Large intestine (tissue), 12 donors: ENCODE measurements at places on chromosomes 12 and 14. TPM values are rescaled to one million over a fixed set of nuclear protein-coding genes. Genes with fewer than 3 reads are reported as not detected.
A peak's percentile ranks its signal among the peaks of the same experiment; 100 is the strongest.

The MAP3K9 gene
- polyA plus RNA-seq = 3.7 TPM

The PPP1R1A gene
- polyA plus RNA-seq = 17.2 TPM

The A2M gene
- polyA plus RNA-seq = 74.4 TPM

The IRAK3 gene
- 3.4 TPM for polyA plus RNA-seq

- no peak overlapping the region for H3K4me3 ChIP-seq
- H3K4me1 ChIP-seq = no peaks in the 10 kb centered on the region
- no peak overlapping the region for H3K27ac ChIP-seq
- no peaks in the 10 kb centered on the region for H3K36me3 ChIP-seq
These were observed 168.2 kb upstream of the BCL2L14 start for GRCh38 chr12:11902525-11902875.

DNA sequence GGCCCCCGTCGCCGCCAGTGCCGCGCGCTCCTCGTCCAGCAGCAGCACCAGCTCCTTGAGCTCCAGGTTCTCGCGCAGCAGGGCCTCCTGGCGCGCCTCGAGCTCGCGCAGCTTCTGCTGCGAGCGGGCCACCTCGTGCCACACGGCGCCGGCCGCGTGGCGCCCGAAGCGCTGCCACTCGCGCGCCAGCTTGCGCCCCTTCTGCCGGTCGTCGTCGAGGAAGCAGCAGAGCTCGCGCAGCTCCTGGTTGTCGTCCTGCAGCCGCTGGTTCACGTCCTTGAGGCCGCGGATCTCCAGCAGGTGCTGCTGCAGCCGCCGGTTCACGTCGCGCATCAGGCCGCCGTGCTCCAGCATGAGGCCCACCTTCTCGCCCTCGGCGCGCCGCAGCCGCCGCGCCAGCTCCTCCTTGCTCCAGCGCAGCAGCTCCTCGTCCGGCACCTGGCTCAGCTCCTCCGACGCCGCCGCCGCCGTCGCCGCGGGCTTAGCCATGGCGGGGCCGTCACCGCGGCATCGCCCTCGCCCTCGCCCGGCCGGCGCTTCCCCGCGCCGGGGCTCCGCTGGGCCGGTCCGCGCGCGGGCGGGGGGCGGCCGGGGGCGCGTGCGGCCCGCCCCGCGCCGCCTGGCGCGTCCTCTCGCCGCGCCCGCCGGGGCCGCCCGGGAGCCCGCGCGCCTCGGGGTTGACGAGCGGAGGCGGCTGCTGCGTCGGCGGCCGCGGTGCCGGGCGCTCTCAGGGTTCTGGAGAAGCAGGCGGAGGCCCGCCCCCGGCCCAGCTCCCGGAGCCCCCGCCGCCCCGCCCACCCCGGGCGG, at the start of gene CCDC85C:
Gene CCDC85C (minus strand): TSS at position 737 of the 807 bp plus-strand sequence. CDS start 248 bp downstream, at position 489.
- H3K4me3 ChIP-seq = peak within 1 kb of the TSS; percentile 83
- no peak for DNase-seq
- peaks cover 4% of the 10 kb centered on the region for H3K27me3 ChIP-seq
- peaks cover 48% of the 10 kb centered on the region for H3K4me1 ChIP-seq
- peak within 1 kb of the TSS; percentile 89 for H3K27ac ChIP-seq

GRCh38 chr12:13454991-13455777, 258.7 kb downstream of the EMP1 start:
- H3K27me3 ChIP-seq = peaks cover 5% of the 10 kb centered on the region
- no peak overlapping the region for H3K4me3 ChIP-seq
- DNase-seq = no peak
- H3K36me3 ChIP-seq = no peaks in the 10 kb centered on the region

DNA sequence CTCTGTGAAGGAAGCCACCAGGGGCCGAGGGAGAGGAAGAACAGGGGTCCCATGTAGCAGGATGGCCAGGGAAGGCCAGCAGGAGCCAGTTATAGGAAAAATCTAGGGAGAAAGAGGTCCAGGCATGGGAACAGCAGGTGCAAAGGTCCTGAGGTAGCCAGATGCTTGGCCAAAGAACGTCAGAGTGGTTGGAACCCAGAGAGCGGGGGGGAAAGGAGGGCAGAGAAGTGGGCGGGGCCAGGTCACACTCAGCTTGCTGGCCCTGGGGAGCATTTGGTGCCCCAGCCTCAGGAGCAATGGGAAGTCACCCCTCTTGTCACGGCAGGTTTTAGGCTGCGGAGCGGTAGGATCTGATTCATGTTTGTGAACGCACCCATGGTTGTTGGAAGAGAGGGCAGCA, 180.5 kb downstream of the PHETA1 start:
- H3K27ac ChIP-seq = no peak overlapping the region
- no peak overlapping the region for H3K4me3 ChIP-seq
- DNase-seq = no peak

DNA sequence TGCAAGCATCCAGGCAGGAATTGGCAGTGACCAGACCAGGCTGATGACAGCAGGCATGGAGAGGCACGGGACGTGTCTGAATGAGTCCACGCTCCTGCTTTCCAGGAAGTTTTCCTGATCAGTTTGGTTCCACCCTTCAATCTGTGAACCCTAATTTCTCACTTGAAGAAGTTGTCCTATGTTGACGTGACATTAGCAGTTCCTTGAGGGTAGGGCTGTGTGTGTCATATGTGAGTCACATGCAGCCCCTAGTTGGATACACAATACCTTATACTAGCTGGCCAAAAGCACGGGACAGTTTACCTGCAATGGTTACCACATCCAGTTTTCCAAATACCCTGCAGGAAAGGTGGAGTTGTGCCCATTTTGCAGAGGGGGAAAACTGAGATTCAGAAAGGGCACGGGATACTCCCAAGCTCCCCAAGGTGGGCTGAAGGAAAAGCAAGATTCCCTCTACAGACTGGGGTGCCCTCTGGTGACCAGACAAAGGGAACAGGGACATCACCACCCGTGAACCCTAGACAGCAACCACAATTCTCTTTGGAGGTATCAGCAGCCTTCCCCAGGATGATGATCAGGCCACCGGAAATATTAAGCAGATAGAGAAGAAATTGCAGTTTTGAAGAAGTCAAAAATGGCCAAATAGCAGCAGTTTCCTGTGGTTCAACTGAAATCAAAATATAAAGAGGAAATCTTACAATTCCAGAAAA, 194.5 kb downstream of the PHETA1 start:
- no peak overlapping the region for H3K27ac ChIP-seq
- DNase-seq = no peak
- H3K4me3 ChIP-seq = no peak overlapping the region

The SERPINA12 gene
- polyA plus RNA-seq = not detected

GRCh38 chr12:93325855-93326254, 51.9 kb upstream of the NUDT4 start:
- no peak overlapping the region for H3K4me3 ChIP-seq
- no peaks in the 10 kb centered on the region for H3K27me3 ChIP-seq
- H3K27ac ChIP-seq = no peak overlapping the region
- H3K4me1 ChIP-seq = no peaks in the 10 kb centered on the region

- H3K27me3 ChIP-seq = no peaks in the 10 kb centered on the region
- no peaks in the 10 kb centered on the region for H3K4me1 ChIP-seq
- no peak overlapping the region for H3K27ac ChIP-seq
- H3K36me3 ChIP-seq = peaks cover 2% of the 10 kb centered on the region
These were observed 16.7 kb downstream of the SPPL3 start for GRCh38 chr12:120887253-120888043.

DNA sequence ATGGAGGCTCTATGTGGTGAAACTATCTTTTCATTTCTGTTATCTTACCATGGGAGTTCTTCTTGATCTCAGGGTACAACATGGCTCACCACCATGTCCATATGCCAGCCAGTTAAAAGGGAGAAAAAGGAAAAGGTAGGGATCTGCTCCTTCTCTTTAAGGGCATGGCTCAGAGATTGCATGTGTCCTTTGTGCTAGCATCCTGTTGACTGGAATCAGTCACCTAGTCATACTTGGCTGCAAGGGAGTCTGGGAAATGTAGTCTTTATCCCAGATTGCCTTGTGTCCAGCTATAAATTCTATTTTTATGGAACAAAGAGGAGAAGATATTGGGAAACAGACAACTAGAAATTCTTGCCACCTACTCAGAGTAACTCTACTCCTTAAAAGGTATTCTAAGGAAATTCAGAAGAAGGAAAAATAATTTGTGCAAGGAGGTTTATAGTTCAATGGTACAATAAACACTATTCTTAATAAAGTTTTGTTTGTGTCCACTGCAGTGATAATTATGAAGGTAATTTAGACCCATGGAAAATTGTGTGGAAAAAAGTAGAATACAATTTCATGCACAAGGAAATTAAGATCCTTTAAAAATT, 86.4 kb upstream of the RPH3A start:
- H3K4me1 ChIP-seq = no peaks in the 10 kb centered on the region
- no peaks in the 10 kb centered on the region for H3K36me3 ChIP-seq
- no peak overlapping the region for H3K4me3 ChIP-seq
- H3K27me3 ChIP-seq = no peaks in the 10 kb centered on the region
- no peak for DNase-seq
- H3K27ac ChIP-seq = no peak overlapping the region

DNA sequence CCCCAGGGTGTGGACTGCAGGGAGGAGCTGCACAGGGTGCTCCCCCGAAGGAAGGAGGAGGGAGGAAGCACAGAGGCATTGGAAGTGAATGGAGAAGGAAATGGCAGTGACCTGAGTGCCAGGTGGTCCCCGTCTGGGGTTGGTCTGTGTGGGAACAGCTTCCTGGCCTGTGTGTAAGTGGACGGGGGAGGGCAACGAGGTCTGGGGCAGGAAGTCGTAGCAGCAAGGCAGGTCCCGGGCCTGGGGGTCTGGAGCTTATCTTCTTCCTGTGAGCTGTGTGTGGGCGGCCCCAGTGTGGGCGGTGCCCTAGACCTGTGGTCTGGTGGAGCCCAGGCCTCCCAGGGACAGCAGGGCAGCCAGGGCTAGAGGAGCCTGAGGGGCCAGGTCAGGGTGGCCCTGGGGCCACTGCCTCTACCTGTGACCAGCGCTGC, 382.1 kb downstream of the TMEM121 start:
- H3K27me3 ChIP-seq = no peaks in the 10 kb centered on the region
- H3K27ac ChIP-seq = no peak overlapping the region
- no peaks in the 10 kb centered on the region for H3K36me3 ChIP-seq
- no peaks in the 10 kb centered on the region for H3K4me1 ChIP-seq

The KRT74 gene
- polyA plus RNA-seq = not detected

DNA sequence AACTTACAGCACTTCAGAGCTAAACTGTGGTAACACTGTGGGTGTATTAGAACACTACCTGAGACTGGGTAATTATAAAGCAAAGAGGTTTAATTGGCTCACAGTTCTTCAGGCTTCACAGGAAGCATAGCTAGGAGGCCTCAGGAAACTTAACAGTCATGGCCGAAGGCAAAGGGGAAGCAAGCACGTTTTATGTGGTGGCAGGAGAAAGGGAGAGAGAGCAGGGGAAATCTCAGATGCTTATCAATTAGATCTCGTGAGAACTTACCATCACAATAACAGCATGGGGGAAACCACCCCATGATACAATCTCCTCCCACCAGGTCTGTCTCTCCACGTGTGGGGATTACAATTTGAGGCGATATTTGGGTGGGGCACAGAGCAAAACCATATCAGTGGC, 512.6 kb downstream of the RERGL start:
- H3K4me1 ChIP-seq = no peaks in the 10 kb centered on the region
- H3K27me3 ChIP-seq = no peaks in the 10 kb centered on the region
- H3K36me3 ChIP-seq = no peaks in the 10 kb centered on the region
- H3K4me3 ChIP-seq = no peak overlapping the region
- DNase-seq = no peak
- H3K27ac ChIP-seq = no peak overlapping the region

GRCh38 chr14:55611859-55612258, 31.9 kb downstream of the KTN1 start:
- H3K36me3 ChIP-seq = peaks cover 30% of the 10 kb centered on the region
- DNase-seq = no peak
- H3K27ac ChIP-seq = no peak overlapping the region
- no peaks in the 10 kb centered on the region for H3K27me3 ChIP-seq
- no peaks in the 10 kb centered on the region for H3K4me1 ChIP-seq

- no peaks in the 10 kb centered on the region for H3K4me1 ChIP-seq
- no peak for DNase-seq
- no peak overlapping the region for H3K4me3 ChIP-seq
- H3K36me3 ChIP-seq = no peaks in the 10 kb centered on the region
These were observed 4.0 kb downstream of the KCNA5 start for GRCh38 chr12:5047729-5048128.

DNA sequence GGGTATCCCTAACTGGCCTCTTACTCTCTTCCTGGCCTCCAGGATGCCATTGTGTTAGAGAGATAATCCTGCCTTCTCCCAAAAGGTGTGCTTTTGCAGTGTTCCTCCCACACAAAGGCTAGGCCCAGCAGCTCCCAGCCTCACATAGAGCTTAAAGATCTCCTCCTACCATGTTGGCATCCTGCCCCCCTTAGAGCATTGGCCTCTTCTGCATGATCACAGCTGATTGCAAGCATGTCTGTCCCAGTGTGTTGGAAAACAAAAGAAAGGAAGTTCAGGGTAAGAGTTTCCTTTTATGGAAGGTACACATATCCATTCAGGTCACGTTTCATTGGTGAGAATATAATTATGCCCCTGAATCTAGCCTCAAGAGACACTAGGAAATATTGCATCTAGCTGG, 405.4 kb downstream of the TMTC2 start:
- H3K4me3 ChIP-seq = no peak overlapping the region
- DNase-seq = no peak
- H3K36me3 ChIP-seq = no peaks in the 10 kb centered on the region
- no peaks in the 10 kb centered on the region for H3K4me1 ChIP-seq
- H3K27ac ChIP-seq = no peak overlapping the region
- no peaks in the 10 kb centered on the region for H3K27me3 ChIP-seq
